ENCODE measurements at places on chromosomes 2 and 18.
A peak's percentile ranks its signal among the peaks of the same experiment; 100 is the strongest.

- no peak for DNase-seq
Measured at GRCh38 chr2:16635791-16636699, 29.6 kb downstream of the CYRIA start.

- no peak for DNase-seq
Measured at GRCh38 chr2:208047840-208048239, 22.5 kb upstream of the PLEKHM3 start.

- peak; percentile 36 for DNase-seq
Measured at GRCh38 chr2:134253804-134254203, at the start of gene MGAT5. Gene MGAT5 (plus strand): TSS chr2:134254072. CDS start chr2:134254404, 332 bp downstream.

DNA sequence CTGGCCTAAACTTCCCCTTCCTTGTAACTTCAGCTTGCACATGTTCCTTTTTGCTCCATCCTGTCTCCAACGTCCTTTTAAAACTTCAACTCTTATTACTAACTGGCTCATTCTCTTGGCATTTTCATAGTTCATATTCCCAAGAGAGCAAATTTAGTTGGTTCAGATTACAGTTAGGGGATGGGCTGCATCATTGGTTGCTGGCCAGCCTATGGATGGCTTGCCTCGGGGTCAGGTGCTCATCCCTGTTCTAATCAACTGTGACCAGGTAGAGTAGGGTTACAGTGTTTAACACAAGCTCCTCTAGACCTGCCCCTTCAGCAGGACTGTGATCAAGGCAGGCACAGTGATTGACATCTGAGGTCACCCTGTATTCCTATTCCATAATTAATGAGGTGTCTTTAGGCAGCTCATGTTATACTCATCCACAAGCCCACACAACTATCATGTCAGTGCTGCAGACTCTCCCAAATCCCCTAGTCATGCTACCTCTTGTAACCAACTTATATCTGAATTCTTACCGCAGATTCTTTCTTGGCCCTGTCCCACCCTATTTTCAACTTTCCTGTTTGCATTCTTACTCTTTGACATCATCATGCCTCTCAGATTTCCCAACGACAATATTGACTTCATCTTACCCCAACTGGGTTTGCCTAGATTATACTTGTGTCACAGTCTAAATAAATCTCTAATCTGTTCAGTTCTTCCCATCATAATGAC is 293.3 kb downstream of the MTX2 start:
- DNase-seq: peak; percentile 23

DNA sequence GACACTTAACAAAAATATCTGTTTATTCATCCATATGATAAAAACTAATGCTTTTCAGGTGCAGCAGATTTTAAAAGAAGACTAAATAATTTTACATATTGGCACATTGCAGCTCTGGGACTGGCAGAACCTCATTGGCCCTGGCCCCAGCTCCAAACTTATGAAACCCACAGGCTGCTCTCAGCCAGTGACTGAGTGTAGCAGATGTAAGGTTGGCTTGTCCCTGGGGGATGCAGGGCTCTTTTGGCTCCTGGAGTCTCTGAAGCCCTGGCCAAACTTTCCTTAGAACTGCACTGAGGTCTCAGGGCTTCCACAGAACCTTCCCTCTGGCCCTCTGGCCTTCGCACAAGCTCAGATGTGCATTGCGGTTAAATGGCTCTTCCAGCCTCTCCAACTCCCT is 725.0 kb upstream of the SOX11 start:
- no peak for DNase-seq

DNA sequence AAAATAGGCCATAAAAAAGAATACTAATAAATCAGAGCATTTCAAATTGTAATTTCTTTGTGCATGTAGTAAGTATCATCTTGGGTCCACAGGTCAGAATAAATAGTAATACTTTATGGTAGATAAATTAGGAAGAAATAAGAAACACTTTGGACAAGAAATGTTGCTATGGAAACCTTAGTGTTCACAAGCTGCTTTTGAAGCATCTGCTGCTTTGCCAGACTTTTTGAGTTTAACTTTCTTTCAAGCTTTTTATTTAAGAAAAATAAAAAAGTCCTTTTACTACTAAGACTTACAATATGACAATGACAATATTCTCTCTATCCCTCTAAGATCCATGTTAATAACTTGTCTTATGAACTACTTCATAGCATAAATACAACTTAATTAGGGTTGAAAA is 690.7 kb upstream of the FSHR start:
- no peak for DNase-seq

DNA sequence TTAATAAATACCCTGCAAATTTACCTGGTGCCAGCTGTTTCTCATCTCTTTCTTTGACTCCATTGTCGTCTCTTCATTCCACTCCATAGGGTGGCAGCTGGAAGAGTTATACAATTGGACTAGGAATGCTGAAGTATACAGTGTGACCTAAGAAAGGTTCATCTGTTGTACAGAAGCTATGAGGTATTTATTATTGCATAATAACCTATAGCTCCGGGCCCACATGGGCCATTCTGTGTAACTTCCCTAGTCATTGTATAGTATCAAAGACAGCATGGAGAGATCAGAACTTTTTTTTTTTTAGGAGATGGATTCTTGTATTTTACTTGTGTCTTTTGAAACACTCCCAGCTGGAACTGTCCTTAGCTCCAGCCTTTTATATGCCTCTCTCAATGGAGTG is 26.2 kb downstream of the BMP10 start:
- no peak for DNase-seq

DNA sequence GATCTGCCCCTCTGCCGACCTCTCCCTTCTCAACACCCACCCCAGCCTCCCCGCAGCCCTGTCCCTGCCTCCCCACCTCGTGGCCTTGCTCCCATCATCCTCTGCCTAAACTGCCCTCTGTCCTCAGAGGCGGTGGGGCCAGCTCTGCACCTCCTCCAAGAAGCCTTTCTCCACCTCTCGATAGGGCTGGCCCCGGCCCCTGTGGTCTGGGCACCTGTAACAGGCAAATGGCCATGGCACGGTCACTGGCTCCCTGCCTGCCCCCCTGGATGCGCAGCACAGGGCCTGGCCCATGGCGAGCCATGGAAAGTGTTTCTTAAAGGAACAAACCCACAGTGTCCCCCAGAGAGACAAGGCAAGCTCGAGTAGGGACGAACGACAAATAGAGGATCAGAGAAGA is 42.0 kb downstream of the MYO7B start:
- no peak for DNase-seq

DNA sequence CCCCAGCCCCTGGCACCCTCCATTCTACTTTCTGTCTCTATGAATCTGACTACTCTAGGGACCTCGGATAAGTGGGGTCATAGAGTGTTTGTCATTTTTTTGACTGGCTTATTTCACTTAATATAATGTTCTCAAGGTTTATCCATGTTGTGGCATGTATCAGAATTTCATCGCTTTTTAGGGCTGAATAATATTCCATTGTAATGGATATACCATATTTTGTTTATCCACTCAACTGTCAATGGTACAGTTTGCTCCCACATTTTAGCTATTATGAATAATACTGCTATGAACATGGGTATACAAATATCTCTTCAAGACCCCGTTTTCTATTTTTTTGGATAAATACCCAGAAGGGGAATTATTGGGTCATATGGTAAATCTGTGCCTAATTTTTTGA is 7.4 kb downstream of the TRAF3IP1 start:
- no peak for DNase-seq

DNA sequence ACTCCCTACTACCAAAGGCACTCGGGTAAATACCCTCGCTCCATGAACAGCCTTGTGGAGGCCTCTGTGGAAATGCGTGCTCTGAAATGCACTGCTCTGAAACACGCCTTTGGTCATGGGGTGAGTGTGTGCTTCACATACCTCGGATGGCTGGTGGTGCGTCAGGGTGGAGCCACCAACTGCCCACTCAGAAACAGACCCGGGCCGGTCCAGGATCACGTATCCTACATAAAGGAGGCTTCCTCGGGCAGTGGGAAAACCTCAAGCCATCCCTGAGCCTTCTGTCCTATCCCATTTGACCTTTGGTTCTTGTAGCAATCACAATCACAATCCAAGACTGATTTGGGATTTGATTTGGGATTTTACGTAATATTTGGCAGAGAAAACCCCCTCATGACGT is 53.5 kb upstream of the ZNF516 start:
- no peak for DNase-seq

GRCh38 chr2:158969162-158969714 is 798 bp downstream of the TANC1 start:
- no peak for DNase-seq

GRCh38 chr2:213862407-213863076 is 548.3 kb upstream of the VWC2L start:
- no peak for DNase-seq

DNA sequence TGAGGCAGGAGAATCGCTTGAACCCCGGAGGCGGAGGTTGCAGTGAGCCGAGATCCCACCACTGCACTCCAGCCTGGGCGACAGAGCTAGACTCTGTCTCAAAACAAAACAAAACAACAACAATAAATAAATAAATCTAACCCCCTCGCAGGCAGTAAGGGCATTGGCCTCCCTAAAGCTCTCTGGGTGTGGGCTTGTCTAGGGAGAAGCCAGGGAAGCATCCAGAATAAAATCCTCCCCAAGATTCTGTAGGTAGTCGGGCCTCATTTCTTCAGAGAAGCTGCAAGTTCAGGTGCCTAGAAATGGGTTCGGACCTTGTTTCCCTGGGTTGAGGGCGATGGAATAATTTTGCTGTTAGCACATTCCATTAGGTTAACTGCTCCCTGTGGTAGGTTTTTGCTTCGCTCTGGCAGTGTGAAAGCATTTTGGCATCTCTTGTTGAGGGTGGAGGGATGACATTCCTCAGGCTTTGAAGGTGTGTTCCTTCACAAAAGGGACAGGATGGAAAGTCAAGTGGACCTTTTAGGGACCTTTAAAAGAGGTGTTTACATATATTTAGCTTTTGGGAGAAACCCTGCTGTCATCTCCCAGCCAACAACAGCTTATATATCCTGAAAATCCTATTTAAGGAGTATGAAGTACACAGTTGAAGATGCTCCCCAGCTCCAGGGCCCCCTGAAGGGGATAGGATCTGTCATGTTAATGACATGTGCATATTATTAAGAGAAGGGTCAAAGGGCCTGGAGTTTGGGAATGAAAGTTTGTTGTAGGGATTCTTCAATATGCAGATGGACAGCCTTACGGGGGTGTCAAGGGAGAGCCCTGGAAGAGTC is 17.7 kb downstream of the MYCN start:
- no peak for DNase-seq

GRCh38 chr18:44835703-44836102 is 155.0 kb downstream of the SETBP1 start:
- DNase-seq: no peak

DNA sequence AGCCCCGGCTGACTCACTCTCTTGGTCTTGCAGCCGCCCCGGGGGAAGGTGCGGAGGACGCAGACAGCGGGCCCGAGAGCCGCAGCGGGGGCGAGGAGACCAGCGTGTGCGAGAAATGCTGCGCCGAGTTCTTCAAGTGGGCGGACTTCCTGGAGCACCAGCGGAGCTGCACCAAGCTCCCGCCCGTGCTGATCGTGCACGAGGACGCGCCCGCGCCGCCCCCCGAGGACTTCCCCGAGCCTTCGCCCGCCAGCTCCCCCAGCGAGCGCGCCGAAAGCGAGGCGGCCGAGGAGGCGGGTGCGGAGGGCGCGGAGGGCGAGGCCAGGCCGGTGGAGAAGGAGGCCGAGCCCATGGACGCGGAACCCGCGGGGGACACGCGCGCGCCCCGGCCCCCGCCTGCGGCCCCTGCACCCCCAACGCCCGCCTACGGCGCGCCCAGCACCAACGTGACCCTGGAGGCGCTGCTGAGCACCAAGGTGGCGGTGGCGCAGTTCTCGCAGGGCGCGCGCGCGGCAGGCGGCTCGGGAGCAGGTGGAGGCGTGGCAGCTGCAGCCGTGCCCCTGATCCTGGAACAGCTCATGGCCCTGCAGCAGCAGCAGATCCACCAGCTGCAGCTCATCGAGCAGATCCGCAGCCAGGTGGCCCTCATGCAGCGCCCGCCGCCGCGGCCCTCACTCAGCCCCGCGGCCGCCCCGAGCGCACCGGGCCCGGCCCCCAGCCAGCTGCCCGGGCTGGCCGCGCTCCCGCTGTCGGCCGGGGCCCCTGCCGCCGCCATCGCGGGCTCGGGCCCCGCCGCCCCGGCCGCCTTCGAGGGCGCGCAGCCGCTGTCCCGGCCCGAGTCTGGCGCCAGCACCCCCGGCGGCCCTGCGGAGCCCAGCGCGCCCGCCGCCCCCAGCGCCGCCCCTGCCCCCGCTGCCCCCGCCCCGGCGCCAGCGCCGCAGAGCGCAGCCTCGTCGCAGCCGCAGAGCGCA is 12.7 kb downstream of the SALL3 start:
- no peak for DNase-seq

DNA sequence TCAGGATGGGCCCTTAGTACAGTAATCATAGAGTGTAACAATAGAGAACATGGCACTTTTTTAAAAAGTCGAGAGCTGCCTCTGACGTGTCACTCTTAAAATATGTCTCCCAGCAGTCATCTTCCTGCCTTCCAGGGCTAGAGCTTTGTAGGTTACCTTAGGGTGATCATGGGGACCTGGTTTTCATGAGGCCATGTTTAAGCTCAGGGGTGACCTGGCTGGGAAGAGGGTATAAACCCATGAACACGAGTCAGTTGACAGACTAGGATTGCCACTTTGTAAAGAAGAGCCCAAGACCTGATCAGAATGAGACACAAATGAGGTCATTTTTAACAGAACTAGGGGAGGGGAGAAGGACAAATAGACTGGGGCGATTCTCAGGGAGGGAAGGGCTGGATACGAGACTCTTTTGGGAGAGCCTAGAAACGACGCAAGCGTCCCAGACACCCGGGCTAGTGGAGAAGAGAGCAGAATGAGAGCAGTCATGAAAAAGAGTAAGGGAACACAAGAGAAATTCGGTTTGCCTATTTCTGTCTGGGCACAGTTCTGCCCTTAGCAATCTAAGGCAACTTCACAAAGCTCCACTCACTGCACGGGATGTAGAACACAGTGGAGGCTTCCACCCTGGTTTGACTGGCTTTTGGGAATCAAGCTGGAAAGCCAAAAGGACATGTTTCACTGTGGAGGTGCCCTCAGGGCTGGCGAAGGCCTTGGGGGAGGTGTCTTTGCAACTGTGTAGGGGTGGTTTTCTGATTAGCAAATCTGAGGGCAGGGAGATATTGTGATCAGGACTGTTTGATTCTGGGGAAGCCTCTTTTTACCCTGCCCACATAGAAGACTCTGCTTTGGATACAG is 1.8 kb upstream of the RAB31 start:
- DNase-seq: no peak

DNA sequence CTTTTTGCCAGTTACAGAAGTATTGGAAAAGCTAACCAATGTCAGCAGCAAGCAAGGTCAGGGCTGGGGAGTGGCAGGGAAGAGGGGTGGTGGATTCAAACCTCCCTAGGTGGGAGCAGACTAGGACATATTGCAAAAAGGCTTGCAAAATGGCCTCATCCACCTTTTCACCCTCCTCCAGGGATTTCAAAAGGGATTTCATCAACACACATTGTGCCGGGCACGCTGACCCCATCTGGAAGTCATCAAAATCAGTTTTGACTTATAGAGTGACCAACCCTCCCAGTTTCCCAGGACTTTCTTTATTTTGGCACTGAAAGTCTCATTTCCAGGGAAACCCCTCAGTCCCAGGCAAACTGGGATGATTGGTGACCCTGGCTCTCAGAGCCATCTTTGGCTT is 94.7 kb downstream of the BIN1 start:
- DNase-seq: no peak

- no peak for DNase-seq
Measured at GRCh38 chr18:24499814-24500213, 39.4 kb downstream of the HRH4 start.

- DNase-seq: no peak
Measured at GRCh38 chr2:127624756-127625571, 21.0 kb upstream of the GPR17 start.

Data from NCI-H2107 (cell line).